ENCODE measurements at places on chromosomes 7 and 10. TPM values are rescaled to one million over a fixed set of nuclear protein-coding genes. Genes with fewer than 3 reads are reported as not detected.

DNA sequence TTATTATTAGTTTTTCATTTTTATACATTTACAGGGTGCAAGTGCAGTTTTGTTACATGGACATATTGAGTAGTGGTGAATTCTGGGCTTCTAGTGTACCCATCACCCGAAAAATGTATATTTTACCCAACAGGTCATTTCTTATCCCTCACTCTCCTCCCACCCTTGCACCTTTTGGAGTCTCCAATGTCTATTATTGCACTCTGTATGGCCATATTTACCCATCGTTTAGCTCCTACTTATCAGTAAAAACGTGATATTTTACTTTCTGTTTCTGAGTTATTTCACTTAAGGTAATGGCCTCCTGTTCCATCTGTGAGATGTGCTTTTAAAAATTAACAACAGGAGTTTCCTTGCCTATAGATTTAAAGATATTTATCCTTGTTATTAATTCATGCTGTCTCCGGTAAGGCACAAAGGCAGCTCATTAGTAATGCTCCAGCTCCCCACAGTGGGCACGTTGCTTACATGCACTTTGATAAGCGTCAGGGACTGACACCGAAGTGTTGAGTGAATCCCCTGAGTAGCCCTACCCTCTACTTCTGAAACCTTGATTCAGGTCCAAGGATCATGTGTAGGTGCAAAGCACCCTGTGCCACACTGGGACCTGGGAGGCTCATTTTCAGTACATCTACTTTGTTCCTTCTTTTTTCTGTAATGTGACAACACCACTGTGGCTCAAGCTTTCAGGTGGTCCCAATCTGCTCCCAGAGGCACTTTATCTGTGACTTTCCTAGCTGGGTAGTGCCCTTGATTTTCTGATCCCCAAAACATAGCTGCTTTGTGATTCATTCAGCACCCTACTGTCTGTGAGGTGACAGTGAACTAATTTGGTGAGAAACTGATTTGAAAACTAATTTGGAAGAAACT lies 27.3 kb downstream of the HYAL4 start:
- H3K4me3 ChIP-seq = no peak overlapping the region
- no peaks in the 10 kb centered on the region for H3K36me3 ChIP-seq
- DNase-seq = peak; percentile 28
- H3K27me3 ChIP-seq = no peaks in the 10 kb centered on the region
- H3K4me1 ChIP-seq = no peaks in the 10 kb centered on the region
- H3K27ac ChIP-seq = no peak overlapping the region

DNA sequence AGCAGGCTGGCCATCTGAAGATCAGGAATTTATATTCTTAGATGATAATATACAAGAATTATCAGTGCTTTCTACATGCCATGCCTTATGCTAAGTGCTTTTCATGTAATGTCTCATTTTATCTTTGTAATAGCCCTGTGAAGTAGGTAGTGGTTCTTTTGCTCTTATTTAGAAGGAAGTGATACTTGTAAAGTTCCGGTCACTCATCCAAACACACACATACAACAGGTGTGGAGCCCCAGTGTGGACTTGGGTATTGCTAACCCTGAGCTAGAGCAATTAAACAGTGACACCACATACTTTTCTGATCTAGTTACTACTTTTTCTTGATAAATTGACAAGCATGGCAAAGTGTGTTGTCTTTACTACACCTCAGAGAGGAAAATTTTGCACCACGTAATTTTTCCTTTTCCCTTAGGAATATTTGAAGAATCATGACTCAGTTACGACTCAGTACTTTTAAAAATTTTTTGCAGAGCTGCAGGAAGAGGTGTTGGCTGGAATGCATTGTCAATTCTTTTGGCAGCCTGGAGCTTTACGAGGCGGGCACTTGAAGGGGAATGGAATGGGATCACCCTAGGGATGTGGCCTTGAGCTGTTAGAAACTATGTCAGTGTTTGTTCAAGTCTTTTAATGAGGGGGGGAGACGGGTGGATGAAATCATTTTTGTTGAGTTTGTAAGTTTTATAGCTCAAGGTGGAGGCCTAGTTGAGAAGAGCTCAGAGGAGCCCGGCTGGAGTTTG lies 212.5 kb upstream of the CELF2 start:
- H3K27me3 ChIP-seq = no peaks in the 10 kb centered on the region
- no peaks in the 10 kb centered on the region for H3K36me3 ChIP-seq
- H3K4me3 ChIP-seq = no peak overlapping the region
- H3K27ac ChIP-seq = peak overlapping the region; percentile 10

DNA sequence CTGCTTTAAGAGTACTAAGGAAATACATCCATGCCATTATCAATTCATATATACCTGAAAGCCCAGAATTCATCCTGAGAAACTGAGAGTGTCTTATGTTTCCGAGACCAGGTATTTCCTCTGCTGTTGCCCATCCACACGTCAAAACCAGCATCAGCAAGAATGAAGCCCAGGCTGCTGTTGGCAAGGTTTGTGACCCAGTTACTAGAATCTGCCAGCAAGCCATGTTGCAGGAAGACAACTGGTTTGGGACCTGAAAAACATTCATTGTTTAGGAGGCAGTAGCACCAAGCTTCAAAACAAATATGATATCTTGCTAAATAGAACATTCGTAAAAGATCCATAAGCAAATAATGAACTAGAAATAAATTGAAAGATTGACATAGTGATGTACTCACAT lies 21.0 kb upstream of the CH25H start:
- no peak overlapping the region for H3K4me3 ChIP-seq
- H3K27me3 ChIP-seq = no peaks in the 10 kb centered on the region
- H3K27ac ChIP-seq = no peak overlapping the region

GRCh38 chr10:86945361-86946212 lies 11.8 kb downstream of the MMRN2 start:
- H3K36me3 ChIP-seq = no peaks in the 10 kb centered on the region
- no peak overlapping the region for H3K27ac ChIP-seq
- peaks cover 19% of the 10 kb centered on the region for H3K4me1 ChIP-seq
- H3K4me3 ChIP-seq = no peak overlapping the region

The PLEKHS1 gene
- total RNA-seq = 0.04 TPM

- DNase-seq = no peak
- H3K36me3 ChIP-seq = no peaks in the 10 kb centered on the region
- no peaks in the 10 kb centered on the region for H3K27me3 ChIP-seq
- H3K4me1 ChIP-seq = peaks cover 6% of the 10 kb centered on the region
- no peak overlapping the region for H3K4me3 ChIP-seq
Observed at GRCh38 chr7:26526265-26526587, 234.6 kb downstream of the SNX10 start.

The ERCC6 gene
- 9.4 TPM for total RNA-seq

- H3K4me1 ChIP-seq = no peaks in the 10 kb centered on the region
- no peaks in the 10 kb centered on the region for H3K36me3 ChIP-seq
- DNase-seq = peak; percentile 76
- no peak overlapping the region for H3K27ac ChIP-seq
- H3K27me3 ChIP-seq = peaks cover 12% of the 10 kb centered on the region
- no peak overlapping the region for H3K4me3 ChIP-seq
Observed at GRCh38 chr7:21253740-21254687, 173.9 kb upstream of the SP4 start.

Measured in muscle of leg (tissue), 16 donors.